T-cell (primary cell): ENCODE measurements at places on chromosomes 6 and 20. TPM values are rescaled to one million over a fixed set of nuclear protein-coding genes. Genes with fewer than 3 reads are reported as not detected.

GRCh38 chr6:41335943-41336342, 535 bp downstream of the NCR2 start:
- no peak overlapping the region for H3K4me3 ChIP-seq
- H3K27ac ChIP-seq: no peak overlapping the region
- DNase-seq: no peak
- no peaks in the 10 kb centered on the region for H3K36me3 ChIP-seq

Gene CYP39A1
- total RNA-seq: not detected

DNA sequence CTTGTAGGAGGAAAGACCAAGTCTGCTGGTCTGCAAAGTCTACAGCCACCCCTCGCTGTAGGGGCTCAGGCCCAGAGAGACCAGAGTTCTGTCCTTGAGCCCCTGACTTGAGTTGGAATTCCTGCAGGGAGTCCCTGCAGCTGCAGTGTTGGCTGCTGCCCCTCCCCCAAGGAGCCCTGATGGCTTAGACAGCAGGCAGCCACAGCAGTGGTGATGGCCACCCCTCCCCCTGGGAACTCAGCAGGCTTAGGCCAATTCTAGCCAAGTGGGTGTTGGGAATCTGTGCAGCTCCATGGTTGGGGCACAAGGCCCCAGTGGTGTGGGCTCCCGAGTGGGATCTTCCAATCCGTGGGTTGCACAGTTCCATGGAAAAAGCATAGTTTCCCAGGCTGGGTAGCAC, 345.4 kb downstream of the CD109 start:
- no peaks in the 10 kb centered on the region for H3K36me3 ChIP-seq
- H3K27me3 ChIP-seq: peaks cover 2% of the 10 kb centered on the region
- no peak overlapping the region for H3K27ac ChIP-seq

Gene PERP
- total RNA-seq: 2.4 TPM

DNA sequence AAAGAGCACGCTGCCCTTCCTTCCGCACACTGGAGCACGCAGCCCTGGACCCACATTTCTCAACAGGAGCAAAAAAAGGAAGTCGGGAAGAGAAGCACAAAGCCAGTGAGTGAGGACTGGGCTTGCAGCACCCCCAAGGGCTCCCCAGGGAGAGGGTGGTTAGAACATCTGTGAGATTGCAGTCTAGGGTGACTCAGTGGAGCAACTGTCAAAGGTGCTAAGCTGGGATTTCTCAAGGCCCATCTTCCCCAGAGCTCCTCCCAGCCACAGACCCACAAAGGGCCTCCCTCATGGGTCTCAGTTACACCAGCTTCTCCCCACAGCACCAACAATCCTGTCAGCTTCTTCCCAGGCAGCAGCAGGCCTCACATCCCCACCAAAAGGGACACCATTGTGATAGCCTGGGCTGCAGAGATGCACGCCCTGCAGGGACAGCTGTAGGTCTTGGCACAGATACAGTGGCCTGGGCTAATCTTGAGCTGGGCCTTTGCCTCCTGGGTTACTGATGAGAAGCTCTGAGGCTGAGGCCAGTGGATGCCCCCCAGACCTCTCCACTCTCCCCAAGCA, 39.6 kb upstream of the CD93 start:
- peaks cover 35% of the 10 kb centered on the region for H3K4me1 ChIP-seq
- H3K27ac ChIP-seq: no peak overlapping the region
- H3K36me3 ChIP-seq: no peaks in the 10 kb centered on the region
- H3K27me3 ChIP-seq: peaks cover 9% of the 10 kb centered on the region
- DNase-seq: no peak
- H3K4me3 ChIP-seq: no peak overlapping the region

DNA sequence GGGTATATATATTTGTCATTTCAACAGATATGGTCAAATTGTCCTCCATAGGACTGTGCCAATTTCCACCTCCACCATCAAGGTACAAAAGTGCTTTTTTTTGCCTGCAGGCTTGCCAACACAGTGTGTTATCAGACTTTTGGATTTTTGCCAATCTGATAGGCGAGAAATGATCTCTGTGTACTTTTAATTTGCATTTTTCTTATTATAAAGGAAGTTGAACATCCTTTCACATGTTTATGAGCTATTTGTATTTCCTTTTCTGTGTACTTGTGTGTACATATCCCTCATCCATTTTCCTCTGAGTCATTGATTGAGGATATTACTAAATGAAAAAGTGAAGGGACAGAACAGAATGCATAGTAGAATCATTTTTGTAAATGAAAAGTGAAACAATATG, 39.0 kb upstream of the PTPN1 start:
- H3K4me3 ChIP-seq: no peak overlapping the region
- H3K4me1 ChIP-seq: no peaks in the 10 kb centered on the region
- no peaks in the 10 kb centered on the region for H3K27me3 ChIP-seq
- no peaks in the 10 kb centered on the region for H3K36me3 ChIP-seq

DNA sequence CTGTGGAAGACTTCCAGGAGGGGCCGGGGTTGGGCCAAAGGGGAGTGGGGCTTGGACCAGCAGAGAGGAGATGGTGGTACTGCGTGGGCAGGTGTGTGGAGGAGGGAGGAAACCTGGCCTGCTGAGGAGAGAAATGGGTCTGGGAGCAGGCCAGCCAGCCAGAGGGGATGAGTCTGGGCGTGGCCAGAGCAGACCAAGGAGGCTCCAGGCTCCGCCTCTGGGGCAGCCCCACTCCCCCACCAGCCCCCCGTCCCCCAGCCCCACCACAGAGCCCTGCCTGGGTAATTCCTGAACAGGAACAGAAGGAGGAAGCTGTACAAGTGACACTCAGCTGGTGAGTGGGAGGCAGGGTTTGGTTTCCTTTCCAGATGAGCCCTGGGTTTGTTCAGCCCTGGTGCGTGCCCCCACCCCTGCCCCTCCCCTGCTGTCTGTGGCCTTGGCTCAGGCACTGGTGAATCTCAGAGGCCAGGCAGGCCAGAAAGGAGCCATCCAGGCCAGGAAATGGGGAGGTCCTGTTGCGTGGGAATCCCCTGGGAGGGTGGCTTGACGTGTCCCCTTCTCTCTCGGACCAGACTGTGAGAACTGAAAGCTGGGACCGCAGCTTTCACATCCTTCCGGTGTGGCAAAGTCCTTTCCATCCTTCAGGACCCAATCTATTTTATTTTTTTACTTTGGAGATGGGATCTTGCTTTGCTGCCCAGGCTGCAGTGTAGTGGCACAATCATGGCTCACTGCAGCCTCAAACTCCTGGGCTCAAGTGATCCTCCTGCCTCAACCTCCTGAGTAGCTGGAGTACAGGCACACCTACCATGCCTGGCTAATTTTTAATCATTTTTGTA, 9.4 kb upstream of the SRC start:
- H3K27ac ChIP-seq: no peak overlapping the region
- no peak overlapping the region for H3K4me3 ChIP-seq
- H3K27me3 ChIP-seq: no peaks in the 10 kb centered on the region
- DNase-seq: peak; percentile 44
- H3K36me3 ChIP-seq: no peaks in the 10 kb centered on the region
- H3K4me1 ChIP-seq: no peaks in the 10 kb centered on the region

DNA sequence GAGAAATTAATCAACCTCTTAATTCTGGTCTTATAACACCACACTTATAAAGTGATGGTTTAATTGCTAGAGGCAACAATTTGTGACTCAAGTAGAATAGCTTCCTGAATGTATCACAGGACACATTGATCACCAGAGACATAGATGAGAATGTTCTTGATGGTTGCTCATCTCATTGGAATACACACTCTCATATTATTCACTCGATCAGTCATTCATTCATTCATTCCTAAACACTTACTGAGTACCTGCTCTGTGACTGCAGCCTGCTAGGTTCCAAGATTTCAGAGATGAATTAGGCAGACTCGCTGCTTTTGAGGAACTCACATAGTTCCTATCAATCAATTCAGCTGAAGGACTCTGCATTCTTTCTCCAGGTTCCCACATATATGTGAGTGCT, 365.1 kb upstream of the SOX4 start:
- H3K4me3 ChIP-seq: no peak overlapping the region
- no peaks in the 10 kb centered on the region for H3K4me1 ChIP-seq
- DNase-seq: no peak
- H3K36me3 ChIP-seq: peaks cover 13% of the 10 kb centered on the region
- H3K27me3 ChIP-seq: no peaks in the 10 kb centered on the region
- no peak overlapping the region for H3K27ac ChIP-seq

- no peaks in the 10 kb centered on the region for H3K4me1 ChIP-seq
- H3K27me3 ChIP-seq: no peaks in the 10 kb centered on the region
These were observed 128.4 kb upstream of the ADGRF1 start for GRCh38 chr6:47170617-47170947.

Gene CRISP2
- total RNA-seq: not detected

Gene ELMO2
- 86.6 TPM for total RNA-seq

DNA sequence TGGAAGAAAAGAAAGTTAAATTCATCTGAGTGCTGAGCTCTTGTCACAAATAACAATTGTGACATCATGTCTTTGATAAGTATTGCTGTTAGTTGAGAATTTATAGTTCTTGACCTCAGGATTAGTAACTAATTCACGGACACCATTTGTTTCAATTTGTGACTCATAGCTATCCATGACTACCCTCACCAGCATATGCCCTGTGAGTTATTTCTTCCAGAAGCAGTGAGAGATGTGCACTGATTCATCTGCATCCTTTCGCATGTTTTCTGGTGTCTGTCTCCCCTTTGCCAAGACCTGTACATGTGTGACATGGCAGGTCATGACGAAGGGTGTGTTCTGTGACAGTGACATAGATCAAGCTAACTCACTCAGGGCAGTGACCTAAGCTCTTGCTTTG, 86.9 kb downstream of the SOBP start:
- no peaks in the 10 kb centered on the region for H3K4me1 ChIP-seq
- H3K27ac ChIP-seq: no peak overlapping the region
- no peak overlapping the region for H3K4me3 ChIP-seq
- no peaks in the 10 kb centered on the region for H3K36me3 ChIP-seq
- no peak for DNase-seq

- DNase-seq: no peak
- no peak overlapping the region for H3K27ac ChIP-seq
- peaks cover 7% of the 10 kb centered on the region for H3K4me1 ChIP-seq
- peaks cover 45% of the 10 kb centered on the region for H3K27me3 ChIP-seq
These were observed 73.5 kb downstream of the SOX4 start for GRCh38 chr6:21666853-21667681.

- no peaks in the 10 kb centered on the region for H3K27me3 ChIP-seq
- H3K36me3 ChIP-seq: no peaks in the 10 kb centered on the region
- no peak for DNase-seq
- H3K4me1 ChIP-seq: no peaks in the 10 kb centered on the region
These were observed 12.0 kb downstream of the TPX2 start for GRCh38 chr20:31751126-31751525.

Gene BRD2
- 383 TPM for total RNA-seq

DNA sequence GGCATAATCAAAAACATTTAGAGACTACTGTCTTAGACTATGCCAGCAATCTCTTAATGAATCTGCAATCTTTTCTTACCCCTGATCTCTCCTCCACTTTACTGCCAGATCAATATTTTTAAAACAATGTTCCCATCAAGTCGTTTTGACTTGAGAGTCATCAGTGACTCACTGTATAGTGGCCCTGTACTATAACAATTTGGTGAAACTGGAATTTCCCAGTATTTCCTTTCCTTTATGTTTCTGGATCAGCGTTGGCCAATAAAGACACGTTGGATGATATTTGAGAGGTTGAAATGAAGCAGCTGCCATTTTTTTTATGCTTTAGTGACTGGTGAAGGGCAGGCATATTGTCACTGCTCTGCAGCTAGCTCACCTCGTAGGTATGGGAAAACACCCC, 10.1 kb upstream of the SMIM13 start:
- no peak for DNase-seq
- H3K36me3 ChIP-seq: no peaks in the 10 kb centered on the region
- no peak overlapping the region for H3K27ac ChIP-seq
- no peaks in the 10 kb centered on the region for H3K27me3 ChIP-seq
- no peak overlapping the region for H3K4me3 ChIP-seq

- no peaks in the 10 kb centered on the region for H3K27me3 ChIP-seq
- peaks cover 59% of the 10 kb centered on the region for H3K4me1 ChIP-seq
- no peak overlapping the region for H3K4me3 ChIP-seq
- H3K36me3 ChIP-seq: no peaks in the 10 kb centered on the region
These were observed 31.1 kb upstream of the CCR6 start for GRCh38 chr6:167091805-167092107.

DNA sequence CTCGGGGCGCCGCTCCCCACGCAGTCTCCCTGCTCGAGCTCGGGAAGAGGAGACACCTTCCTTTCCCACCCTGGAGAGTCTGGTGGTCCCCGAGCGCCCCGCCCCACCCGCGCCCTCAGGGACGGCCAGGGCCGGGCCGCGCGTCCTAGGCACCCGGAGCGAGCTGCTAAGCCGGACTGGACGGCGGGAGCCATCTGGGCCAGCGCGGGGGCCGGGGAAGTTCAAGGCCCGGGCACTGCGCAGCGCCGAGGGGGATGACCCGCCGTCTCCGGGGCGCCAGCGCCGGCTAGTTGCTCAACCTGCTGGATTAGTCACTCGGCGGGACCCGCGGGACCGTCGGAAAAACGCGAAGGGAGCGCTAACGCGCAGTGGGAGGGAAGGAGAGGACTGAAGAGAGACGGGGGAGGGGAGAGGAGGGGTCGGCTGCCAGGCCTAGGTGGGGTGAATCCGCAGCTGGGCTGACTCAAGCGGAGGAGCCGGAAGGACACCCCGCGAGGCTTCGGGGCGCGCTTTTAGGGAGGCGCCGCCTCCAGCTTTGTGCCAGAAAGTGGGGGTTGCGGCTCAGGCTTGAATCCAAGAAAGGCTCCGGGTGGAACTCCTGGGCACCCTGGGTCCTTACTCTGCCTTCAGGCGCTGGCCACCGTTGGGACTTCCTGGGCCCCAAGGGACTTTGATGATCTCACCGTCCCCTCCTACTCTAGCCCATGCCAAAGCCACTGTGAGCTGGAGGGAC, 75.7 kb upstream of the FOXP4 start:
- no peak for DNase-seq
- no peaks in the 10 kb centered on the region for H3K36me3 ChIP-seq
- peaks cover 13% of the 10 kb centered on the region for H3K4me1 ChIP-seq
- H3K27me3 ChIP-seq: peaks cover 71% of the 10 kb centered on the region
